Fibroblast of the conjunctiva (primary cell): ENCODE measurements at places on chromosomes 2 and 18.

- DNase-seq, result peak; percentile 87
Observed at GRCh38 chr18:59249199-59249774, 24.0 kb downstream of the RAX start.

DNA sequence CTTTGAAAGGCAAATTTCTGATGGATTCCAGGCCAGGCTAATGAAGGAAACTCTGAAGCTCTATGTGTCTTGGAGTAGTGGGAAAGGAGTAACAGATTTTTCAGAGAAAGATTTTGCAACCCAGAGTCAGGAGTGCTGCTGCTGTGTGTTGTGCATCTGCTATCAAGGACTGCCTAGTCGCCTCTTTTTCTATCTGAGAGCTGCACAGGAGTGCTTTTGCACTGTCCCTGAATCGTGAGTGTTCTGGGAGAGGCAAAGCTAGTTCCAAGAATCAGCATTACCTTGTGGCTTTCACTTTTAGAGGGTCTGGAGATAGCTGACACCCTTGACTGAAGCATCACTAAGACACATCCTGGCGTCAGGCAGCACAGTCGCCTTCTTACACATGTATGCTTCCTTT lies 336.4 kb downstream of the PARD3B start:
- DNase-seq, result no peak

GRCh38 chr2:139160836-139161235 lies 380.6 kb upstream of the NXPH2 start:
- DNase-seq, result peak; percentile 4

GRCh38 chr2:7424481-7424880 lies 507.3 kb downstream of the RNF144A start:
- no peak for DNase-seq

DNA sequence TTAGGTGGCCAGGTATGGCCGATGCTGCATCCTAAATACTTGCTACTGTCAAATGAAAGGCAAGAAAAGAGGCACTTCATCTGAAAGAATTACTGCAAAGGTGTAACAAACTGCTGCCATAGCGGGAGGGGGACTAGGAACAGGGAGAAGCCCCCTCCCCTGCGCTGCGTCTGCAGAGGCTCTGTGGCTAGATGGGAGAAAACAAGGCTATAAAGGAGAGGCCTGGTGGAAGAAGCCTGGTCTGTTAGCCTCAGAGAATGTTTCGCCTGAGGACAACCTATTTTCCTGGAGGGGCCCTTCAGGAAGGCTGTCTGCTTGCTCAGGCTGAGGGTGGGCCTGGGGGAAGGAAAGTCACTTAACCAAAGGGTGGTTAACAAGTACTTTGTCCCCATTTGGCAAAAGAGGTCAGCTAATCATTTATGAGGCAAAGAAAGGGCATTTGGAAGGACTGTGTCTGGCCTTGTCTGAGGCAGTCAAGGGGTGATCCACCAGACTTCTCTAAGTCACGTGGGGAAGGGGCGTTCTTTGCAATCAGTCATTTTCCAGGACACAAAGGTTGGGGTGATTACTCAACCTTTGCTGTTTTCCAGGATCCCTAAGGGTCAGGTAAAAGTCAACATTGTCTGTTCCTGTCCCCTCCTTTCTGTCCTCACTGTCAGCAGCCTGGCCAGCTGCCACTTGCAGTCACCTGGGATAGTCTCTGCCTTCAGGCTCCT lies 103.0 kb upstream of the TMEM200C start:
- DNase-seq, result no peak

DNA sequence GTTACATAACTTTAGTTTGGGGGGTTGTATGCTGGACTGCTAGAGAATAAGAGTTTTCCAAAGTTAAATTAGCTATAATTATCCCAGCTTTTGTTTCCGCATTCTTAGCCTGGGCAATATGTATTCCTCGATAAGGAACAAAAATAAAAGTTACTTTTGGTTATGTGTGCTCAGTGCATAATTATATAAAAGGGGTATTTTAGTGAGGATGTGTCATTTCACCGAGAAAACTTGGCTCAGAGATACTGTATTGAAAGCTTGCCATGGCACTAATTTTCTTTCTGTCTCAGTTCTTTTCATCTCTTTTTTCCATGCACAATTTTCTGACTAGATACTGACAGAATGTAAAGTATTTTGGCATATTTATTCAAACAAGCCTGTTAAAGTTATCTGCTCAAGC lies 28.2 kb downstream of the ARHGAP15 start:
- no peak for DNase-seq

- DNase-seq, result no peak
Observed at GRCh38 chr2:130891966-130892365, 55.3 kb downstream of the ARHGEF4 start.

DNA sequence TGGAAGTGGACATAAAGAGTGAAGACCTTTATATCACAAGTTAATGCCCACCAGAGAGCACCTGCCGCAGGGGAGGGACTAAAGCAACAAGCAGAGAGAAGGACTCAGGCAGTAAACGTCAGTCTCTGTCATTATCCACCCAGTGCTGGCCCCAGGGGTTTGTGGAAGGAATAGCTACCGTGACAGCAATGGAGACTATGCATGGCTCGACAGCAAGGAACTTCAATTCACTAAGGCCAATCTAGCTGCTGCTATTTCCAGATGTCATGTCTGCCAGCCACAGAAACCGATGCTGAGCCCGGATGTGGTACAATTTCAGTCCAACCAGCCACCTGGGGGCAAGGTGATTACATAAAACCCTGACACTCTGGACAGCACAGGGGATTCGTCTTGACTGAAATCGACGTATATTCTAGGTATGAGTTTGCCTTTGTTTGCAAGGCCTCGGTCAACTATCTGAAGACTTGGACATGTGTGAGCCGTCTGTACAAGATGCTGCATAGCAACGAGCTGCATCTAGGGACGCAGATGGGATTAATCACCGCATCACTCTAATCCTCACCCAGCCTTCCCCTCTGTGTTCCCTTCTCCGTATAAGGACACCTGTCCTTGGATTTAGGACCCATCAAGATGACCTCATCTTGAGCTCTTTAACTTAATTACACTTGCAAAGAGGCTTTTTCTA lies 154.1 kb upstream of the SH3BP4 start:
- no peak for DNase-seq

GRCh38 chr18:13318731-13319501 lies 100.4 kb downstream of the LDLRAD4 start:
- DNase-seq, result no peak

- no peak for DNase-seq
Observed at GRCh38 chr2:209125291-209125690, 298.6 kb upstream of the MAP2 start.

- DNase-seq, result peak; percentile 56
Observed at GRCh38 chr2:69559442-69560146, 83.9 kb downstream of the AAK1 start.

- DNase-seq, result no peak
Observed at GRCh38 chr2:201786471-201786870, 5.7 kb upstream of the ALS2 start.

- DNase-seq, result peak; percentile 51
Observed at GRCh38 chr2:68971591-68972231, 2.7 kb upstream of the GKN1 start.

DNA sequence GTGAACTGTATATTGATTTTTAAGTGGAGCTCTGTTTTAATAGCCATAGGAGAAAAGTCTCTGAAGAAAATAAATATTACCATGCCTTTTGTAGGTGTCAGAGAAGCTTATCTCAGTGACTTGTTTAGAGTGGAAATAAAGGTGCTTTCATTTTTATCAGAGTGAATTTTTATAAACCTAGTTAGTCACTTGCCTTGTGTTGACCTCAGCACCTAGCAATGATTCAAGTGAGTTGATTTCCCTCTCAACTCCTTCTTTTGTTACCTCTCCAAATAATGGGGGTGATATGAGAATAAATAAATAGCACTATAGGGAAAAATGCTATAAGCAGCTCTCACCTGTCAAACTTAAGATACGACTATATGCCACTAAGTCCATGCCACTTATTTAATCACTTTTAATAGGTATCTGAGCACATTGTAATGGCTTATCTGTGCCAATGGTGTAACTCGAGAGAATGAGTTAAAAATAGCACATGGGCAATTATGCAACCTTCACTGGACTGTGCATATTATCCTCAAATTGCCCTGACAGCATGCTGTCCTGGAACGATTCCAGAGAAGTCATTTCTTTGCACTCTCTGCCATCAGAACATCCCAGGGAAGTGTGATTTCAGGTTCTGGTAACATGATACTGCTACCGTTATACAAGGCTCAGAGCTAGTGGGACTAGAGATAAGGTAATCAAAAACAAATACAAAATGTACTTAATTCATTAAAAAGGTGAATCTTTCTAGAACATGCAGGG lies 290.8 kb downstream of the CCDC85A start:
- DNase-seq, result peak; percentile 44

DNA sequence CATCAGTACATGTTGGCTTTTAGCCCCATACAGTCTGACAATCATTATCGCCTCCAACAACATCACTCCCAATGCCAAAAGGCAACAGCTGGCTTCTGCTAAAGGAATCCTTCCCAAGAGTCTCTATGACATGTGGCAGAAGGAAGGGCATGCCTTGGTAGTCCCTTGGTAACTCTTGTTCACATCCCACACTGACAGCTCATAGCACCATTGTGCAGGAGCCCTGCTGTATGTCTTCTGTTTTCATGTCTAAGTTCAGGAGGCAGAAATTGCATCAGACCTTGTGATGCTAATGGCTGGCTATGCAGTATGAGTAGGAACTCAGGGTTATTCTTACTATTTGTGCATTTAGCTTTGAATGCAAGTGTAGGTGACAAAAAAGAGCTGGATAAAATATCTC lies 392.1 kb downstream of the PTH2R start:
- no peak for DNase-seq

DNA sequence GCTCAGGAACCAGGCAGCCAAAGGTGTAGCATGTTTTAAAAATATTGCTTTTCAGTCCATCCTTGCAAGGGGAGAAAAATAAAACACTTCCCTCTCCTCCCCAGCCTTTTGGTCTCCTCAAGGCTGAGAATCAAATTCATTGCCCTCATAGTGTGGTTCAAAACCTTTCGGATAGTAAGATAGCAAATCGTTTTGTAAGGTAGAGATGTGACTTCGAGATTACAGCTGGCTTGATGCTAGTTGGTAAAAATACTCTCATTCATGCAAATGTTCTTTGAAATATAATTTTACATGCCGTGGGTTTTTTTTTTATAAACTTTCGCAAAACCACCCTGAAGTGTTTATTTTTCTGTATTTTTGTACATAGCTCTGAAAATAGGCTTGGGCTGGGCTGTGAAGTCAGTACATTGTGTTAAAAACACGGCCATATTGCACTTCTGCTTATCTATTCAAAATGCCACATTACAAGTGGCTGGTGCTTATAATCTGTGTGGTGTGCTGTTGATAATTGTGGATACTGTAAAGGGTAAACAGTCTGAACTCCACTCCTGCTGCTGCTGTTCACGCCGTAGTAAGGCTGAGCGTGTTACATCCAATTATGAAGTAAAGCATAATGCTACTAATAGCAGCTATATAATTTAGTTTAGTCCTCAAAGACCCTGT lies 172.0 kb upstream of the SIX3 start:
- no peak for DNase-seq

DNA sequence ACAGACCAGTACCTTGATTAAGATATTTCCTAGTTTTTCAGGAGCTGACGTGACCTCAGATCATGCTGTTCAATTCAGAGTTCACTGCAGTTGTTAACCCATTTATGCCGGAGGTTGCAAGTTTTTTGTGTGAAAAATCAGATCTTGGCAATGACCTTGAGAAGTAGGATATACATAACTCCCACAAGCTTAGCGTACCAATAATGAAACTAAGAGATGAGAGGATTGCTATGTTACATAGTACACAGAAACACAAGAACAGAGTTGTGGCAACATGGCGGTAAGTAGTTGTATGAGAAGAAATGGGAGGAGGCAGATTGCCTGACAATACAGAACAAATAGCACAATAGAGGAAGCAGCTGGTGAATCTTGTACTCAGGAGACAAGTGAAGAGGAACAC lies 39.1 kb downstream of the PPIG start:
- DNase-seq, result no peak

DNA sequence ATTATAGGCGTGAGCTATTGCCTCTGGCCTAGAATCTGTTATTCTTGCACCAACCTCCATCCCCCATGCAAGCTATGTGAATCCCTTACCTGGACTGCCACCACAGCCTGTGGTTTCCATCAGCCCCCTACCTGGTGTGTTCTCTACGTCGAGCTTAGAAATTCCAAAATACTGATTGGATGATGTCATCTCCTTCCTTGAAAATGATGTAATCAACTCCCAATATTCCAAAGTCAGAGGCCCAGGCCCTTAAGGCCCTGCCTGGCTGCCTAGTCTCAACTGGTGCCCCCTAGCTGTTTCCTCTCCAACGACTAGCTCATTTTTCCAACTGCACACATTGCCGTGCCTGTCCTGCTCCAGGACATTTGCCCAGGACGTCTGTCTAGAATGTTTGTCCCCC lies 41.3 kb upstream of the GBX2 start:
- DNase-seq, result no peak

GRCh38 chr2:85468704-85469349 lies 50.3 kb downstream of the SH2D6 start:
- DNase-seq, result peak; percentile 50

DNA sequence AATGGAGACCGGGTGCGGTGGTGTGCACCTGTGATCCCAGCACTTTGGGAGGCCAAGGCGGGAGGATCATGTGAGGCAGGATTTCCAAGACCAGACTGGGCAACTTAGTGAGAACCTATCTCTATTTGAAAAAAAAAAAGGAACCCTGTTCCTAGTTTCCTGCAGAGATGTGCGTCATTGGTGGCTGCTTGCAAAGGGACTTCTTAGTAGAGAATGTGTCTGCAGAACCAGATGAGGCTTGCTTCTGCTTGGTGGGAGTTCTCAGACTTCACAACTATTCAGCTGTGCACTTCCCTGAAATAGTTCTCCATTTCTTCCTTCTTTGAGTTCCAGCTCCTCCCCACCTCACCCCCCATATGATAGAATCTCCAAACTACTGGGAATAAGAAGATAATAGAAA lies 22.3 kb downstream of the ZCCHC2 start:
- no peak for DNase-seq

DNA sequence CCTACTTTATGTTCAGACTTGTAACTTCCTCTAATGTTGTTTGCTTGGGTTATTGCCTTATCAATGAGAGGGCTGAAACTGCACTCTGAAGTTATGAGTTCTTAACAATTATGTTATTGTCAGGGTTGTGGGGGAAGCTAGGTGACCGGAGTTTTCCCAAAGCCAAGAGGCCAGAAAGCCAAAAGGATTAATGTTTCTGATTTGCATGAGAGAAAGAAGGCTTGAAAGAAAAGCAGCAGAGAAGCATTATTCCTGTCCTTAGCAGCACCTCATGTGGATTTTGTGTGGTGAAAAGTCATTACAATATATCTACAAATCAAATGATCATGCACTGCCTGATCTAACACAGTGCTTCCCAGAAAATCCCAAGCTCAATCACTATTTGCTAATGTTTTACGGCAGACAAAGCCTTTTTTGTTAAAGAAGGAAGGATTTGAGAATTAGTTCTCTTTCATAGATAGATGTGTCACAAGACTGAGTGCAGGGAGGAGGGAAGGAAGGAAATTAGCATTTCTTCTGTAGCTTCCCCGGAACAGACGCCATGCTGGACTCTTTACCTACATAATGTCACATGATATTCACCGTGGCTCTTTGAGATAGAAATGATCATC lies 203.2 kb downstream of the ALK start:
- no peak for DNase-seq

DNA sequence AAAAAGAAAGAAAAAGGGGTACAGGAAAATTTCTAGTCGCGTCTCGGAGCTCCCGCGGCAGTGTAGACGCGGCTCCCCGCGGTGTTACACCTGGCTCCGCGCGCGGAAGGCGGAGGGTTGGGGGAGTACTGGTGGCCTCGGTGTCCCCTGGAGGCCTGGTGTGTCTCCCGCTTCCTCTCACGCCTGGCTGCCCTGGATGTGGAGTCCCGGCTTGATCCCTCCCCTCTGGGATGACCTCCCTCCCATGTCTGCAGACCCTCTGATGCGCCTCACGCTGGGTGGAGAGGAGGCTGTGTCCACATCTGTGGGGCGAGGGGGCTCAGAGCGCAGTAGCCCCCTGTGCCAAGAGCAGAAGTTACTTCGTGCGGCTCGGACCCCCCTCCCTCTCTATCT lies 1.2 kb downstream of the KIF5C start:
- DNase-seq, result no peak
